NCI-H69 (cell line): ENCODE measurements at places on chromosomes 2 and 18.

- DNase-seq = no peak
Measured at GRCh38 chr2:240425697-240426096, 9.8 kb upstream of the GPC1 start.

DNA sequence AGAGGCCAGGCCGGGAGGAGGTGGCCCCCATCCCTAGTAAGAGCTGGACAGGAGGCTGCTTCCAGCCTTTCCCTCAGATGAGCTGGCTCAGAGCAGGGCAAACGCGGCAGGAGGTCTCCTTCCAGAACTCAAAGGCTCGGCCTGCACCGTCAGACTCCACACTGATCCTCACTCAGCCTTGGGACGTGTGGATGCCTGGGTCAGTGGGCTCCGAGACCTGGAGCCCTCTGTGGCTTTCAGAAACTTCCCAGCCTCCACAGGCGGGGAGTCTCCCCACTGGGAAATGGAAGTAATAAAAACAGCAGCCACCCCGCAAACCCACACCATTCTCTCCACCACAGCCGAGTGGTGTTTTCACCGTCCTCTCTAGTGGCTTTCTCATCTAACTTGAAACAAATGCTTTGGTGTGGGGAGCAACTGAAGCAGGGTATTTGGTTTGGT, 54.3 kb downstream of the INPP5D start:
- no peak for DNase-seq

DNA sequence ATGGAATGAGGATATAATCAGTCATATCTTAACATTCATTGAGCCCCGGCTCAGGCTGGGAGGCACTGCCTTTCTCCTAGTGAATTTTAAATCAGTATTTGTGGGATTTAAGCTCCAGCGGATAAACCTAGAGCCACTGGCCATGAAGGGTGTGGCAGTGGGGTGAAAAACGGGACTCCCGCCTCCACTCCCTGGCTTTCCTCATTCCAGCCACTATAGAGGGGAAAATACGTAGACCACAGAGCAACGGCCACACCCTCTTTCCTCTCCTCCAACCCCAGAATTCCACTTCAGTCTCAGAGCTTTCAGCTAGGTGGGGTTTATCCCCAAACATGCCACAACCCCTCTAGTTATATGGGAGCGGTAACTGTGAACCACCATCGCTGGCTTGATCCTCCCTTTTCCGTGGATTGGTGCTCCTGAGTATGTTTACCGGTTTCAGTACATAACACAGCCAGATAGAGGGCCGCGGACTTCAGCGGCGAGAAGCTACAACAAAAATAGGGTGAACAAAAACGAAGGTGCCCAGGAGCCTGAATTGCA, 70.6 kb upstream of the ITGB6 start:
- DNase-seq = no peak

GRCh38 chr2:150484006-150484405, 3.5 kb downstream of the RND3 start:
- peak; percentile 5 for DNase-seq

- no peak for DNase-seq
Measured at GRCh38 chr2:231644426-231644825, 51.8 kb downstream of the TEX44 start.

GRCh38 chr2:148802448-148803220, 72.4 kb upstream of the KIF5C start:
- no peak for DNase-seq

DNA sequence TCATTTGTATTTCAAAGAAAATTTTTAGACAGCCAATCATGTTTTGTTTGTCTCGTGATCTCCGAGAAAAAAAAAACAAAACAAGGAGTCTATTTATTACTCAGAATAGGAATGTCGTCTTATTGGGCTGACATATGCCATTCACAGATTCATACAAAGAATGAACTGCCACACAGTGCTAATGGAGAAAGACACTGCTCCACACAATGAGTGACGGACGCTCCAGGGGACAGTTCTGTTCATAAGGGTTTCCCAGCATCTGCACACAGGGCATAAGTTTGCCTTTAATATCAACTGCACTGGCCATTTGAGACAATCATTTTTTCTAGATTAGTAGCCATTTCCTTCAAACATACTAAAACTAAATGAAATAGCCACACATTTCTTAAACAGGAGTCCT, 3.4 kb downstream of the SERTAD2 start:
- DNase-seq = no peak

DNA sequence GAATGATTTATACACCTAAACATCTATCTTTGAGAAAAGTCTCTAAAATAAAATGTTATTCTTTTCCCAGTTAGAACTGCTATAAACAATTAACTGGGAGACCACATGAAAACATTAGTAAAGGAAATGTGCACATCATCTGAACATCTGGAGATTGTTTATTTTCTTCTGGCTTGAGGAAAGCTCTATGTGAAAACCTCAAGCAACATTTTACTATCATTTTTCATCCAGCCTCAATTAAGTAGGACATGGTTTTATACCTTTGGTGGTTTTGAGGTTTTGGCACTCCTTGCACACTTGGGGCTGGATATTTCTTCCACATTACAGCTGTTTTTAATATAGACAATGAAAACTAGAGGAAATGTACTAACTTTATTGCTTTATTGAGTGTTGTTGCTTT, 609.5 kb upstream of the SLC8A1 start:
- DNase-seq = no peak

DNA sequence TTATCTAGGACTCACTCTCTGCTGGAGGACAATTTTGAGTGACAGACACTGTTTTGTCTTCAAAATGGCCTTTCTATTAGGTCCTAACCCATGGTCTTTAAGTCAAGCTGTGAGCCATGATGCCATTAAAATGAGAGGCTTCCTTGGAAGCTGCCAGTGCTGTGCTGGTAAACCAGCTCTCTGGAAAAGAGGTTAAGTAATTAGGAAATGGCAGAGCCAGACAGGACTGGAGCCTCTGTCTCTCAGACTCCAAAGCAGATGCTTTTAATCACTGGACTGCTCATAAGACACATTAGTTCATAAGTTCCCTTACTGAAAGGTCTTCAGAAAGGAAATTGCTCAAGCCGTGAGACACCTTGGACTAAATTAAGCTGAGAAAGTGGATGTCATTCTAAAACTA, 25.8 kb upstream of the LHCGR start:
- no peak for DNase-seq

GRCh38 chr2:23588106-23588505, 203.1 kb downstream of the KLHL29 start:
- no peak for DNase-seq

- DNase-seq = peak; percentile 42
Measured at GRCh38 chr2:47357483-47357882, 45.5 kb upstream of the MSH2 start.

DNA sequence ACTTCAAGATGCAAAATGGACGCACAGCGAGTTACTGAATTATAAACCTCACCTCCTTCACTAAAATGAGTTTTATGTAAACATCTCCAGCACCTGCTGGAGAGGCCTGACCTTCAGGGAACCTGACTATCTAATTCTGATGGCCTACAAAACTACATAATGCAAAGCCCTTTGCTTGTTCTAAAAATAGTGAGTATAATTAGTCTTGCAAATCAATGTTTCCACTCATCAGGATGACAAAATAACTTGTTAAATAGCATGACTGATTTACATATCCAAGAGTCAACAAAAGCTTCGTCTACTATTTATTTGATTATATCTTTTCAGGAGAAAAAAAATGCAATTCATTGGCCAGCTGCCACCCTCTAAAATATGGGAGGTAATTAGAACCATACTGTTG, 326.3 kb upstream of the MC4R start:
- peak; percentile 98 for DNase-seq

- no peak for DNase-seq
Measured at GRCh38 chr18:46649071-46649862, 7.8 kb downstream of the LOXHD1 start.

GRCh38 chr2:175035806-175036205, 30.6 kb upstream of the CHN1 start:
- DNase-seq = no peak

DNA sequence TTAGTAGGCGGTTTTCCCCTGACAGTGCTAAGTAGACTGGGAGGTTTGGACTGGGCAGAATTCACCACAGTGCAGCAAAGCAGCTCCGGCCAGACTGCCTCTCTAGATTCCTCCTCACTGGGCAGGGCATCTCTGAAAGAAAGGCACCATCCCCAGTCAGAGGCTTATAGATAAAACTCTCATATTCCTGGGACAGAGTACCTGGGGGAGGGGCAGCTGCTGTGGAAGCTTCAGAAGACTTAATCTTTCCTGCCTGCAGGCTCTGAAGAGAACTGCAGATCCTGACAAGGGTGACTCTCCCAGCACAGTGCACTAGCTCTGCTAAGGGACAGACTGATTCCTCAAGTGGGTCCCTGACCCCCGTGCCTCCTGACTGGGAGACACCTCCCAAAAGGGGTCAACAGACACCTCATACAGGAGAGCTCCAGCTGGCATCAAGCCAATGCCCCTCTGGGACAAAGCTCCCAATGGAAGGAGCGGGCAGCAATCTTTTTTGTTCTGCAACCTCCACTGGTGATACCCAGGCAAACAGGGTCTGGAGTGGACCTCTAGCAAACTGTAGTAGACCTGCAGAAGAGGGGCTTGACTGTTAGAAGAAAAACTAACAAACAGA, 266.8 kb upstream of the CRIM1 start:
- no peak for DNase-seq

- DNase-seq = no peak
Measured at GRCh38 chr2:240554767-240555493, 2.9 kb downstream of the ANKMY1 start.

- DNase-seq = no peak
Measured at GRCh38 chr18:63705401-63705800, 2.6 kb downstream of the SERPINB11 start.

- no peak for DNase-seq
Measured at GRCh38 chr2:3645745-3646389, 12.1 kb upstream of the ALLC start.

DNA sequence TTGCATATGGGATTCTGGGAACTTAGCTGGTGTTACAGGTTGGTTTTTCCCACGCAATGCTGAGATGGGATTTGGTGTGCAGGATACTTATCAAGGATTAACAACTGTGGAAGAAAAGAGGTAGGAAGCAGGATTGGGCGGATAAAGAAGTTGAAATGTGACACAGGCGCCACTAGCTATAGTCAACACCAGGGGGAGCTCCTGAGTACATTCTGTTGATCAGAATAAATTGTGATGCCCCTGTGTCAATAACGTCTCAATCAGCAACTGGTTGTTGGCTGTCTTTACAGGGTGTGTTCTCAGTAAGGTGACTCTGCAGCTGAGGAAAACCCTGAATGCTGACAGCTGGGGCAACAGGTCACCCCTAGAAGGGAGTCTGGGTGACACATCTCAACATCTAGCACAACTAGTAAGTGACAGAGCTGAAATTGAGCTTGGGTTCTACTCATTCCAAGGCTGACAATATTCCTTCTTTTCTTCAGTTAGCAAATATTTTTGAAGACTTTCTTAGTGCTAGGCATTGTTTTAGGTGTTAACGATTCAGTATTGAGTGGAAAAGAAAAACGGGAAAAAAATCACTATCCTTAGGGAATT, 143.0 kb downstream of the ARL6IP6 start:
- DNase-seq = peak; percentile 39

DNA sequence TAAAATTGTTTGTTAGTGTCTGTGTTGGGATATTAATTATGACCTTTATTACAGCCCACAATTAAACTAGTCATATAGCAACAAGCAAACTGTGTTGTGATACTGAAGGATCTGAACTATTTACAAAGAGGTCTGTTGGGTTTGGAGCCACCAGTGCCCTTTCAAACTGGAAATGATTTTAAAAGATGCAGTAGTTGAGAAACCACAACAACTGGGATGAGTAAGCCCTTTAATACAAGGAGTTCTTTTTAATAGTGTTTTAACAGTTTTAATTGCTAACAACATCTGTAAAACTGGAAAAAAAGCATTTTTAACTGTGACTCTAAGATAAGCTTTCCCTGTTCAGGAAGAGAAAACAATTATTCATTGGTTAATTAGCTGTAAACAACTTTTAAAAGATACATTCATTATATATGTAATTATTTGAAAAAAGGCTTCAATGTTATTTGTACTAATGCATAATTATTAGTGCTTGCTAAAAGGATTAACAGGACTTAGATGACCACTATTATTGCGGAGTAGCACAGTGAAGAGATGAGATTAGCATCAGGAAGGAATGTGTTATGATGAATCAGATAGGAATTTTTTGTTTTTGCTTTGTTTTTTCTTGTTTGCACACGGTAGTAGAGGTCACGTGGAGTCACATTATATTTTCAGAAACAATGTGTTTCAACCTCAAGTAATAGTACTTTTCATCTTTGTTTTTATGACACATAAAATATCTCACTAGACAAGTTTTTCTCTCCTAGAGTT, 392.7 kb upstream of the FANCL start:
- DNase-seq = peak; percentile 5

GRCh38 chr2:210961249-210961648, 404.9 kb downstream of the CPS1 start:
- DNase-seq = no peak

- DNase-seq = no peak
Measured at GRCh38 chr2:176677746-176678265, 408.6 kb downstream of the MTX2 start.

- DNase-seq = no peak
Measured at GRCh38 chr2:109419960-109420370, 193.8 kb downstream of the SEPTIN10 start.

DNA sequence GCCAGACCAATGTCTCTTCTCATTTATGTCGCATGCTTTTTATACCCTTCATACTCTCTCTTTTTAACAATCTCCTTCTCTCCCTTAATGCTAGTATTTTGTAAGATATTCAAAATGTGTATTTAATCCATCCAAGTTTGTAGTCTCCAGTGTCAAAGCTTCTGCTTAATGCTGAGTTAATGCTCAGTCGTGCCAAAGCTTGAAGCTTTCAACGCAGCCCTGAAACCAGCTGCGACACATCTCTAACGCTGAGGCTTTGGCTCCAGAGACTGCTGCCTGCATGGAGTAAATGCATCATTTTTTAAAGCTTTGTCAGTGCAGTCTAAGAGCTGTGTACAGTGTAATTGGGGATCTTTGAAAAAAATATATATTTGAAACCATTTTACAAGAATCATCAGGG, 2108.8 kb upstream of the PIK3C3 start:
- DNase-seq = no peak

GRCh38 chr2:47486841-47487497, 84.0 kb downstream of the MSH2 start:
- no peak for DNase-seq

DNA sequence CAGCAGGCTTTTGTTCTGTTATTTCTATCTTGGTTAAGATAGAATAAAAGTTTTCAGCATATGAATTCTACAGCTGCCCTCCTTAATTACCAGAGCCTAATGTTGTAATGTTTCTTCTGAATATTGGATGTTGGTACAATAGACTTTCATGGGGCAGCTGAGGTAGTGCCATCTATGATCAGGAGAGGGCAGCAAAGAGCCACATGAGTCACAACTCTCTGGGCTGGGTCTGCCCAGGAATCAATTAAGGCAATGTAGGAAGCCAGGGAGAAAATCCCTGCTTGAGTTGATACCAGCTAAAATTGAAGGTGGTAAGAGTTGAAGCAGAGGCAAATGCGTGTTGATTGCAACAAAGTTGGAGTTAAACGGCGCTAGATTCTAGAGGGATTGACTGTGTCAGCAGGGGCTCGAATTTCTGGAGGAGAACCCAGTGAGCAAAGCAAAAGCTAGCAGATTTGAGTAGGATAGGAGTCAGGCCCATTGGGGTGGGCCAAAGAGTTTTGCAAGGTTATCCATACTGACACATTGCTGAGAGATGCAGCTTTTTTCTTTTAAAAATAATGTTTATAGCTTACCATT, 10.6 kb upstream of the MC5R start:
- DNase-seq = peak; percentile 72

GRCh38 chr2:39135690-39136259, 14.9 kb upstream of the SOS1 start:
- DNase-seq = no peak

- DNase-seq = no peak
Measured at GRCh38 chr2:178266445-178266844, 72.1 kb downstream of the OSBPL6 start.

- DNase-seq = no peak
Measured at GRCh38 chr18:3592864-3593263, 142.9 kb downstream of the TGIF1 start.
